ENCODE measurements at places on chromosomes 4 and X. TPM values are rescaled to one million over a fixed set of nuclear protein-coding genes. Genes with fewer than 3 reads are reported as not detected.
A peak's percentile ranks its signal among the peaks of the same experiment; 100 is the strongest.

The CLGN gene
- polyA plus RNA-seq, result 18.0 TPM

DNA sequence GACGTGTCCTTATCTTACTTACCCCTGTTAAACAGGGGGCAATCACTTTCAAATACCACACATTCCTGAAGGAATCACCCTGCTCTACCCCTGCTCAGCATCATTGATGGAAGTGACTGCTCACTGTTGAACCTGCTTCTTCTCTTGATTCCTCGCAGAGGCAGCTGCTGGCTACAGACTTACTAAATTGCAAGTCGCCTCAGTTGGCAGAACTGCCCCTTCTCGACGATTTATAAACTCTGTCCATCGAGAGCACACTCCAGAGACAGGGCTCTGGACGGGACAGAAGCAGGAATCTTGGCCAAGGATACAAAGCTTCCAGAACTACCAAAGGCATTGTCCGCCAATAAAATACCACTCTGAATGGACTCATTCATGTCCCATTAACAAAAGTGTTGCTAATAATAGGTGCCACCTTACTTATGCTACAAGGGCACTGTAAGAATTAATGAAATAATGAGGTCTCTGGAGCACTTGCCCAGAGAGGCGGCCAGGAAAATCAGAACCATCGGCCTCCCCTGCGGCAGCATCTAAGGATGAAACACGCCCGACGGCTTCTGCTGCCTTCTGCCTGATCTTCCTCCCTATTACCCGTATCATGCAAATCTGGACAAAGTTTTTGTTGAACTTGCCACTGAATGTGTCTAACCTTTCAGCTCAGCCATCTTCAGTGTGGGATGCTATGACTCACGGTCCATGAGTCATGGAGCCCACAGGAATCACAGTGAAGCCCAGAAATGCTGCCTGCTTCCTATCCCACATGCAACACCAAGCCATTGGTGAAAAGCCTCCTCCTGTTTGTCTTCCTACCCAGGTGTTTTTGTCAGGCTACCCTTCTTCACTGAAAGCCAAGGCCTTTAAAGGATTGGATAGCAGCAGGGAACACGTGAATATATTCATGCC is 164.9 kb downstream of the MAML3 start:
- no peaks in the 10 kb centered on the region for H3K27me3 ChIP-seq
- no peak overlapping the region for H3K4me3 ChIP-seq
- no peaks in the 10 kb centered on the region for H3K36me3 ChIP-seq
- peaks cover 8% of the 10 kb centered on the region for H3K4me1 ChIP-seq
- H3K27ac ChIP-seq, result peak overlapping the region; percentile 4
- peak; percentile 27 for DNase-seq

- H3K27me3 ChIP-seq, result no peaks in the 10 kb centered on the region
- H3K36me3 ChIP-seq, result no peaks in the 10 kb centered on the region
- H3K4me1 ChIP-seq, result no peaks in the 10 kb centered on the region
- peak; percentile 72 for DNase-seq
Measured at GRCh38 chr4:109548655-109549054, 11.4 kb upstream of the MCUB start.

DNA sequence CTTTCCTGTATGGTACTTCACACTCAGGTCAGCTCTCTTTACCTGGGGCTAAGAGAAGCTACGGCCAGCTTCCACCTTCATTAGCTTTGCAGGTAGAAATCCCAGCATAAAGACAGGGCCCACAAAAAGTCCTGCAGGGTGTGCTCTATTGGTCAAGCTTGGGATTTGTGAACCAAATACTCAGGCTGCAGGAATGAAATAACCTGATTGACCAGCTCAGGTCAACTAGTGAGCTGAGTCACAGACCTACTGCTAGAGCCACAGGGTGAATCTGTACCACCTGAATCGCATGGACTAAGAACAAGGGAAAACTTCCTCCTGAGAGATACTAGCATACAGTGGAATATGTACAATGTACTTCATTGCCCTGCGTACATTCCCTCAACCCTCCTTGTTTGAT is 172.2 kb downstream of the HHIP start:
- H3K27ac ChIP-seq, result no peak overlapping the region
- no peak for DNase-seq
- no peak overlapping the region for H3K4me3 ChIP-seq

DNA sequence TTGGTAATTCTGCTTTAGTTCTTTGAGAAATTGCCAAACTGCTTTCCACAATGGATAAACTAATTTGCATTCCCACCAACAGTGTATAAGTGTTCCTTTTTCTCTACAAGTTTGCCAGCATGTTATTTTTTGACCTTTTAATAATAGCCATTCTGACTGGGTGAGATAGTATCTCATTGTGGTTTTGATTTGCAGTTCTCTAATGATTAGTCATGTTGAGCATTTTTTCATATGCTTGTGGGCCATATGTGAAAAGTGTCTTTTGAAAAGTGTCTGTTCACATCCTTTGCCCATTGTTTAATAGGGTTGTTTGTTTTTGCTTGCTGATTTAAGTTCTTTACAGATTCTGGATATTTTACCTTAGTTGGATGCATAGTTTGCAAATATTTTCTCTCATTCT is 25.9 kb downstream of the ENPEP start:
- no peaks in the 10 kb centered on the region for H3K36me3 ChIP-seq
- no peak overlapping the region for H3K27ac ChIP-seq
- no peak overlapping the region for H3K4me3 ChIP-seq
- H3K4me1 ChIP-seq, result peaks cover 11% of the 10 kb centered on the region
- DNase-seq, result peak; percentile 50

- H3K4me3 ChIP-seq, result no peak overlapping the region
- H3K27ac ChIP-seq, result no peak overlapping the region
- H3K27me3 ChIP-seq, result no peaks in the 10 kb centered on the region
- H3K4me1 ChIP-seq, result no peaks in the 10 kb centered on the region
- DNase-seq, result no peak
Measured at GRCh38 chr4:115121351-115122043, 8.1 kb upstream of the NDST4 start.

The SH2D1A gene
- not detected for polyA plus RNA-seq

The SLC16A2 gene
- polyA plus RNA-seq, result 11.8 TPM

The CT47A1 gene
- polyA plus RNA-seq, result not detected

DNA sequence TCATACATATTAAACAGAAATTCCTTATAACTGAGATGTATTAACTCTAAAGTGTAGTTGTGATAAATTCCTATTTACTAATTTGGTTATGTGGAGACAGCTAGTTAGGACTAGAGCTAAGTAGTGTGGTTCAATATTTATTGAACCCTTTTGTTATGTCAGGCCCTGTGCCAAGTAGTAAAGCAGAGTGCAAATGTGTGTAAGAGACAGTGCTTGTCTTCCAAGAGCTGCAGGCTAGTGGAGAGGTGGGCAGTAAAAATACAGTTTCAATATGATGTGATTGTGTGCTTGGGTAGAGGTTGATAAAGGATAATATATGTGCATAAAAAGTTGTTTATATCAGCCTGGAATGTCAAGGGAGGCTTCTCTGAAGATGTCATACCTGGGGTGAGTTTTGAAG is 80.0 kb downstream of the TBC1D19 start:
- peaks cover 4% of the 10 kb centered on the region for H3K36me3 ChIP-seq
- DNase-seq, result no peak
- no peak overlapping the region for H3K4me3 ChIP-seq
- H3K4me1 ChIP-seq, result no peaks in the 10 kb centered on the region
- no peak overlapping the region for H3K27ac ChIP-seq
- no peaks in the 10 kb centered on the region for H3K27me3 ChIP-seq

DNA sequence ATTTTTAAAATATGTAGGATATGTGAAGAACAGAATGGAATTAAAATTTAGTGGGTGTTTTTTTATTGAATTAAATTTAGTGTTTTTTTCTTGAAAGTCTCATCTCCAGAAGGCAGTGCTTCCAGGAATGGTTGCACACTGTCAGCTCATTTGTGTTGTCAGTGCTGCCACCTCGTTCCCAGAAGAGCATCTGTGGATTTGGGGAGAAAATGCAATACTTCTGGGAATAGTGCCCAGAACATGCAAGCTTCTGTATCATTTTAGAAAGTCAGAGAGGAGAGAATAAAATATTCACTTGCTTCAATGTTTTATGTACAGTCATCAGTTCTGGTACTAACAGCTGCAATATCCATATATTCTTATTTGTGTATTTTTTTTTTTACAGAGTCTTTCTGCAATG is 608.8 kb downstream of the PCDH7 start:
- H3K36me3 ChIP-seq, result no peaks in the 10 kb centered on the region
- no peak overlapping the region for H3K4me3 ChIP-seq
- DNase-seq, result peak; percentile 2
- no peaks in the 10 kb centered on the region for H3K4me1 ChIP-seq

DNA sequence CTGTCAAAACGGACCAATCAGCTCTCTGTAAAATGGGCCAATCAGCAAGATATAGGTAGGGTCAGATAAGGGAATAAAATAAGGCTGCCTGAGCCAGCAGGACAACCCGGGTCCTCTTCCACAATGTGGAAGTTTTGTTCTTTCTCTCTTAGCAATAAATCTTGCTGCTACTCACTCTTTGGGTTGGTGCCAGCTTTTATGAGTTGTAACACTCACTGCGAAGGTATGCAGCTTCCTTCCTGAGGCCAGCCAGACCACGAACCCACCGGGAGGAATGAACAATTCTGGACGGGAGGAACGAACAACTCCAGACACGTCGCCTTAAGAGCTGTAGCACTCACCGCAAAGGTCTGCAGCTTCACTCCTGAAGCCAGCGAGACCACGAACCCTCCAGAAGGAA is 287.8 kb downstream of the RAPGEF2 start:
- H3K4me1 ChIP-seq, result no peaks in the 10 kb centered on the region
- no peak overlapping the region for H3K4me3 ChIP-seq
- H3K27ac ChIP-seq, result no peak overlapping the region
- H3K36me3 ChIP-seq, result no peaks in the 10 kb centered on the region
- no peaks in the 10 kb centered on the region for H3K27me3 ChIP-seq
- DNase-seq, result no peak

The SPACA5 gene
- polyA plus RNA-seq, result not detected

The IQSEC2 gene
- polyA plus RNA-seq, result 14.3 TPM

The STATH gene
- polyA plus RNA-seq, result not detected

- DNase-seq, result no peak
- H3K27ac ChIP-seq, result no peak overlapping the region
- no peak overlapping the region for H3K4me3 ChIP-seq
Measured at GRCh38 chr4:7472442-7473013, 37.8 kb upstream of the PSAPL1 start.

The SLC4A4 gene
- 13.9 TPM for polyA plus RNA-seq

DNA sequence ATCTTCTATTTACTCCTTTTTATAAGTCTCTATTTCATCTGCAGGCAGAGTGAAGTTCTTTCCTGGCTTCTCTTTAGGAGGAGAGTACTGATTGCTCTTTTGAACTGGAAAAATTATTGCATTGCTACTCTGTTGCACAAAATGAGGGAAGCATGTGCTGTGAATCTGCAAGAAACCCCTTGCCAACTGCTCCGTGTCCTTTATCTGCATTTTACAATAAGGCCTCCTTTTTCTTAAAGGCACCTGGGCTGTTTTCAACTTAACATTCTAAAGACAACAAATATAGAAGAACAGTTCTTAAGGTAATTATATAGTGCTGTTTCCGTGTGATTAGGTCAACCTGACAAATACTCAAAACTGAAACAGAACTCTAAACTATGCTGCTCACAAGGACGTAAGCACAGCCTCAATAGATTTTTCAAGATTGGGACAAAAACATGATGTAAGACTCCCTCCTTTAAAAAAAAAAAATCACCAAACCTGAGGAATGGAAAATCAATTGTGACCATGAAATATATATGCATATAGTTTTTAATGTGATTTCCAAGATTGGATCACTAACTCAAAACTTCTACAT is 716.6 kb upstream of the INTU start:
- H3K27ac ChIP-seq, result no peak overlapping the region
- H3K27me3 ChIP-seq, result no peaks in the 10 kb centered on the region
- no peaks in the 10 kb centered on the region for H3K4me1 ChIP-seq
- H3K4me3 ChIP-seq, result no peak overlapping the region
- peak; percentile 55 for DNase-seq

DNA sequence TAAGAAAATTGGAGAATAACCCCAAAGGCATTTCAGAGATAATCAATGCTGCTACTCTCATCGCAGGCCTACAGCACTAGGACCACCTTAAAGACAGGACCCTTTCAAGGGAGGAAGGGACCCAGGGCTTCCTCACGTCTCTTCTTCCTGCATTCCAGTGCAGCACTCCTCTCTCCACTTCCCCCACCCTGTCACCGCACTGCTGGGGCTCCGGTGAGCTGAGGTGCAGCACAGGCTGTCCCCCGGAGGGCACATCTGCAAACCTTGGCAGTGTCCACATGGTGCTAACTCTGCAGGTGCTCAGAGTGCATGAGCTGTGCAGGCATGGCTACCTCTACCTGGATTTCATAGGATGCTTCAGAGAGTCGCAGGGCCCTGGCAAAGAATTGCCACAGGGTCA is 305.6 kb downstream of the DCHS2 start:
- no peak for DNase-seq
- H3K27me3 ChIP-seq, result no peaks in the 10 kb centered on the region

DNA sequence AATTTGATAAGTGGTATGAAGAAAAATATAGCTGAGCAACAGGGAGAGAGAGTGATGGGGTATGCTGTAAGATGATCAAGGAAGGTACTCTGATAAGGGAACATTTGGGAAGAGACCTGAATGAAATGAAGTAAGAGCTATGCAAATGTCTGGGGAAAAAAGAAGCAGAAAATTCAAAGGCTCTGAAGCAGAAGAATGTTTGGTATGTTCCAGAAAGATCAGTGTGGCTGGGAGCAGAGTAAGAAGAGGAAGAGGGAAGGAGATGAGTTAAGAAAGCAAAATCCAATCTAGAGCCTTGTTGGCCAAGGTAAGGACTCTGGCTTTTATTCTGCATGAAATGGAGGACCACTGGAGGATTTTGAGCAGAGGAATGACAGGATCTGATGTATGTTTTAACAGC is 90.0 kb downstream of the AWAT2 start:
- H3K4me1 ChIP-seq, result no peaks in the 10 kb centered on the region
- no peak for DNase-seq
- H3K36me3 ChIP-seq, result no peaks in the 10 kb centered on the region
- H3K27ac ChIP-seq, result no peak overlapping the region
- H3K27me3 ChIP-seq, result no peaks in the 10 kb centered on the region
- no peak overlapping the region for H3K4me3 ChIP-seq

- peak; percentile 49 for DNase-seq
- no peaks in the 10 kb centered on the region for H3K27me3 ChIP-seq
- H3K36me3 ChIP-seq, result no peaks in the 10 kb centered on the region
- no peak overlapping the region for H3K27ac ChIP-seq
Measured at GRCh38 chrX:132592880-132593279, 104.0 kb upstream of the MBNL3 start.

The CPLX1 gene
- polyA plus RNA-seq, result not detected

Measured in cardiac muscle cell (in vitro differentiated cells and primary cell).